ENCODE measurements at places on chromosomes 12 and 14.

GRCh38 chr12:103442822-103443221, 52.9 kb downstream of the C12orf42 start:
- no peak for DNase-seq

DNA sequence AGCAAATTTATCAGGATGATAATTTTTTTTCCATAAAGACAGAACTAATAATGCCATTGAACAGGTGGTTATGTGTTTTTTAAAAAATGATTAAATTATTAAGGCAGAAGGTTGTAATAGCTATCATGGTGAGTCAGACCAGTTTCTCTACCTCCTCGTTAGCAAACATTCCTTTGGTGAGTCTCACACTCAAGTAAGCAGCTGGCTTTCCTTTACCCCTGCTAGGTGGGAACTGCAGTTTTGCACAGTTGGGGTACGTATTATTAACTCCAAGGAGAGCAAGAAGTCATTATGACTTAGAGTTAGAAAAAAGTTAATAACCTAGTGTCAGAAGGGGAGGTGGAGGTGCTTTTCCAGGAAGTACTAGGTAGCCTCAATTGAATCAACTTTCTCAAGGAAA, 165.3 kb downstream of the SNAPC1 start:
- DNase-seq: no peak

DNA sequence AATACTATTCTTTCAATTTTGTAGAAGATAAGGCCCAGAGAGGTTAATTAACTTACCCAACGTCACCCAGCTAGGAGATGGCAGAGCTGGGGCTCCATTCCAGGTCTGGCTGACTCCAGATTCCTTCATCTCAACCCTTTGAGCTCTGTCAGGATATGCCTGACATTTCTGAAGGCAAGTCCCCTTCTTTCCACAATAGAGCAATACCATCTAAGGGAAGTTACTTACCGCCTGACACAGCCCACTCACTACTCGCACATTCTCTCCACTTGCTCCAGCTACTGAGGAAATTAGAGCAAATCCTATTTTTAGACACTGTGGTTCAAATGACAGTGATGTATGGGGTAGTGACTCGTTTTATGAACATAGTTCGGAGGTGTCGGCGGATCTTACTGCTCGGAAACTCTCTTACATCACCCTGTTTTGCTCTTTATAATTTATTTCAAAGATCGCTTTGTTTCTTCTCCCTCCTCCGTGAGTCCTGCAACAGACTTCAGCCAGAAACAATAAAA, 2.0 kb upstream of the WSCD2 start:
- no peak for DNase-seq

DNA sequence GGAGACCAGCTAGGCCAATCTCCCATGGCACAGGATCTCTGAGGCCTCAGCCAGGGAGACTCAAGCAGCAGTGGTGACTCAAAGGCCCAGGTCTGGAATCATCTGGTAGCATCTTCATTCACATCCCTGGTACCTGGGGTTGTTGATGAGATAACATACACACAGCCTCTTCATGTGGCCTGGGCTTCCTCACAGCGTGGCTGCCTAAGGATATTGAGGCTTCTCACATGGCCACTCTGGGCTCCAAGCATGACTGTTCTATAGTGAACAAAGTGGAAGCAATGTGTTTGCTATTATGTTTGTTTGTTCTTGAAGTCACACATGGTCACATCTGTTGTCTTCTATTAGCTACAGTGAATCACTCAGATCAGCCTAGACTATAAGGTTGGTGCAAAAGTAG, 584.1 kb downstream of the VRK1 start:
- no peak for DNase-seq

GRCh38 chr12:116515684-116516083, 43.5 kb upstream of the MAP1LC3B2 start:
- DNase-seq: no peak

- no peak for DNase-seq
Observed at GRCh38 chr14:101380512-101380911, 180.8 kb upstream of the DIO3 start.

DNA sequence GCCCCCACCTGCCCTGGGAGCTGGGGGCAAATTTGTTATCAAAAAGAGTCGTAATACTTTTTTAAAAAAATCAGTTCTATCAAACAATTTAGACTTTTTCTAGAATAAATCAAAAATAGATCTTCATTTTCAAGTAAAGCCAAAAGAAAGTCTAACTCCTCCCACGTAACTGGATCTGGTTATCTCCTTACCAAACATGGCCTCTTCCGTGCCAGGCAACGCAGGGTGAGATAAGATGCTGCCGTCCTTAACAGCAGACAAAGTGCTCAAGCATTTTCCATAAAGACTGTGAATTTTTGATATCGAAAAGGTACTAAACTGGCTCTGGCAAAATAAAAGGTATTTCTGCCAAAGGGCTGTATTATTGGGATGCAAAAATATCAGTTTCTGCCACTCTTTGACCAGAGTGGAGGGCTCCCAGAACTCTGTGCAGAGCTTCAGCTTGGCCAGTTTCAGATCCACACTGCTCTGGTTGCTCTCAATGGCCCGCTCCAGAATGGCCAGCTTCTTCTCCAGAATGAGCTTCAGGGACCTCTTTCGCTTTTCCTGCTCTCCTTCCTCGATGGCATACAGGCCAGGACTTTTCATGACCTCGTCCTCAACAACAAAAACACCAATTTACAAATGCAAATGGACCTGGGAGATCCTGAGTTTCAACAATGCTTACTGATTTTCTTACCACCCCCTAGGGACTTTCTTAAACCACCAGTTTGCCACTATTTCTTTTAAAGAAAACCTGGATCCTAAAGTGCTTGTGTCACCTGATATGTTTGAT, 29.0 kb downstream of the NRDE2 start:
- no peak for DNase-seq

DNA sequence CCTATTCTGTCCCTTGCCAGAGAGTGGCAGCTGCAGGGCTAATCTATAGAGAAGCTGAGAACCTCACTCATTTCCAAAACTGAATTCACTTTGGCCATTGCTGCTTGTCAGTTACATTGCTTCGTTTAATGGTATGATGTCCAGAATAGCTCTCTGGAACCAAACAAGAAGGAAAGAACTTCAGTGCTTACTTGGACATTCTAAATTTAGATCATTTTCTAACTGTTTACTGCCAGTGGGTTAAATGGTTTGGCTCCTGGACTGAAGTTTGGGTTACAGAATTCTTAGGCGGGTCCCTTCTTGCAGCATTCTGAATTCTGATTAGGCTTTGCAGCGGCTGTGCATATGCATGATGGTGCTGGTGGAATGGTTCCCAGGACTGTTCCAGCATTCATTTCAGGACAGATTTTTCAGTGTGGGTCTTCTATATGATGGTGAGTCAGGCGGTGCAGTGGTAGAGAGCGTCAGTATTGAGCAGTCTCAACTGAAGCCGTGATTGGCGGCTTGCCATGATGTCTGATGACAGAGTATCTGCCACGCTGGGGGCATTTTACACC, 148.7 kb downstream of the DYRK2 start:
- DNase-seq: no peak

Measured in OCI-LY7 (cell line).